T-helper 1 cell (primary cell): ENCODE measurements at places on chromosomes 3 and 15.

GRCh38 chr3:186166491-186167288 is 57.8 kb upstream of the ETV5 start:
- DNase-seq, result no peak

DNA sequence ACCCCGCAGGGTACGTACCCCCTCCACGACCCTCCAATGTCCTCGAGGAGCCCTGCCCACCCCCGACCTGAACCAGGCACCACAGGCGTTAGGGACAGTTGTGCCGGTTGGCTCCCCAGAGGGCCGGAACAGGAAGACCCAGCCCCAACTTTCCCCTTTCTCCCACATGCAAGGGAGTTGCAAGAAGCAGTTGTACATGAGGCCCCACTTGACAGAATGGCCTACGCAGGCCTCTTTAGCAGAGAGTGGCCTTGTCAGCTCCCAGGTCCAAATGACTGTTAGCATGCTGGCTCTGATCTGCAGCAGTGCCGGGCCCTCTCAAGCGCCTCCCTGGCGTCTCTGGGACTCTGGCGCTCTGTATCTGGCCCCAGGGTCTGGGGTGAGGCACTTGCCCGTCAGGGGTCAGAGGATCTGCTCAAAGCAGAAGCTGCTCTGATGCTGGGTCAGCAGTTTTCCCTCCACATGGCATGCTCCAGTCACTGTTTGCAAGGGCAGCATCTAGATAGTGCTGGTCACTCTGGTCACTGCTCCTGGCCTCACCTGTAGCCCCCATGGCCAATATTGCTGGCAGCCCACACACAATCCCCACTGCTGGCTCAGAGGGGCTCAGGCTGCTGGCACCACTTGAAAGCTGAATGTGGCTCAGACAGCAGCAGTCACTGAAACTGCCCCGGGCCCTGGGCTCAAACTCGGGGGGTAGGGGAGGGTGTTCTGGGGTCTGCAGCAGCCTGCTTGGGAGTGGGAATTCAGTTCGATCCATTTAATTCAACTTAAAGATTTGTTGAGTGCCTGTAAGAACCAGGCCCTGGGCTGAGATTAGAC is 254.5 kb downstream of the FAM43A start:
- no peak for DNase-seq

DNA sequence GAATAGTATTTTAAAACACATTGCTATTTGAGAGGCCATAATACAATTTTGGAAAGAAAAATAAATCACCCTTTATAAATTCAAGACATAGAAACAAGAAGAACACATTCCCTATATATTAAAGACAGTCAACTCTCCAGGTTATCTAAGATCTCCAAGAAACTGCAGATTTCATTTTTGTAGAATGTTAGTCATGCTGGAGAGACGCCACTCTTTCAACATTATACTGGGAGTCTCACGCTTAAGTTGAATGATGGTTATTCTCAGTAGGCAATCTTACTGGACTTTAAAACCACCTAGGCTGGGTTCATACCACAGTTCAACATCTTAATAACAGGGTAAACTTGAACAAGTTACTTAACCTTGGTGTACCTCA is 3.6 kb upstream of the CHRM5 start:
- DNase-seq, result no peak

DNA sequence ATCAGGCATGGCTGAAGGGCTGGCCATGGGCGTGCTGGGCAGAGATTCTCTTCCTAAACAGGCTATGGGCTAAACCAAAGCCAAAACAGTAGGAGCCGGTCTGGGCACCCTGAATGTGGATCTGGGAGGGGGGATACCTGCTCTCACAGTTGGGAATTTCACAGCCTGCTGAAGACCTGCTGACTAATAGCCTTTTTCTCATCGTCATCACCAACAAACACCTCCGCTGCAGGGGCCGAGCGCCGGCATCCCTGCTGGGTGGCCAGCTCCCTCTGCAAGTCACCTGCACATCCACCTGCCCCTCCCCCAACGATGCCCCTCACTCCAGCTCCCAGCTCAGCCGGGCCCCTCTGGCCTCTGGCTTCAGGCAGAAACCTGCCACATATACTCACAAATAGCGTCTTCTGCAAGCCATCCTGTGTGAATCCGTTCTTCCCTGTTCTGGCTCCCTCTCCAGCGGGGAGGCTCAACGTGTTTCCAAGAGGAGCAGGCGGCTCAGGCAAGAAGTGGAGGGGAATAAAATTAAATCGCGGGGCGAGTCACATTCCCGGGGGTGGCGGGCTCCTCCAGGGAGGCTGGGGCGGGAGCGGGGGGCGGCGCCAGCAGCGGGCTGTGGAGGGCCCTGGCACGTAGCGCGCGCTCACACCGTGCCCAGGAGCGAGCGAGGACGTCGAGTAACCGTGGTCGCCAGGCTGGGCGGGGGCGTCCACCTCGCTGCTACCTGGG is 466 bp downstream of the IQSEC1 start:
- DNase-seq, result no peak

DNA sequence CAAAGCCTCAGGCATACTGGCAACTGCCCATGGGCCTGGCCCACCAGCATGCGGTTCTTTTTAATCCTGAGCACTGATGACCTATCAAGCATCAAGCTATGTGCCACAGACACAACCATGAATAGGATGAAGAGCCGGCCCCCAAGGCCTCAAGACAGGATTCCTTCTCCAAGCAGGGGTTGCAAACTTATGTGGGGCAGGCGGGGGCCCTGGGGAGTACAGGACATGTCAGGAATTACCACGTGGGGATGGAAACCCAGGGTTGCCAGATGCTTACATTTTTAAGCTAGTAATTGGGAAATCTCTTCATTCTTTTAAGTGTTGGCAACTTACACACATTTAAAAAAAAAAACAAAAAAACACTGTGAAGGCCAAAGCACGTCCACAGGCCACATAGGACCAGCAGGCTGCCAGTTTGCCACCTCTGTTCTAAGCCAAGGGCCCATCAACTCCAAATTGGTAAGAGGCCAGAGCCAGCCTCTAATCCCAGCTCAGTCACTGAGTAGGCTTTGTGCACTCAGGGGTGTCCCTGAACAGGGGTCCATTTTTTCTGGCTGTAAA is 32.8 kb downstream of the BDH1 start:
- no peak for DNase-seq

DNA sequence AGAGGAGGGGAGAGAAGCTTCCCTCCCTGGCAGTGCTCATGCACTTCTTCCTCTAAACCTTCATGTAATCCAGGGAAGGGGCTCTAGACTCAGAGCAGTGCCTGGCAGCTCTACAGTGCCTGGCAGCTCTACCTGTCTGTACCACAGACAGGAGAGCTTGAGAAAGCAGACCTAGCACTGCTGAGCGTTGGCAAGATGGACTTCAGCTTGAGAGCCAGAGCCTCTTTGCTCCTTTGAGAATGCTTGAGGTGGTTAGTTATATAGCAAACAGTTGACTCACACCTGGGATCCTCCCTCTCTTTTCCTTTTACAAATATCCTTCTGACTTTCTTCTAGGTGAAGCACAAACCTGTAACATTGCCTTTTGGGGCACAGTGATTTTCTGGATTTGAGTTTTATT is 20.9 kb downstream of the FBXO22 start:
- DNase-seq, result no peak

GRCh38 chr3:42914771-42915515 is 9.0 kb downstream of the ZNF662 start:
- no peak for DNase-seq

- DNase-seq, result no peak
Measured at GRCh38 chr3:10294030-10294586, 1.4 kb upstream of the GHRL start.

DNA sequence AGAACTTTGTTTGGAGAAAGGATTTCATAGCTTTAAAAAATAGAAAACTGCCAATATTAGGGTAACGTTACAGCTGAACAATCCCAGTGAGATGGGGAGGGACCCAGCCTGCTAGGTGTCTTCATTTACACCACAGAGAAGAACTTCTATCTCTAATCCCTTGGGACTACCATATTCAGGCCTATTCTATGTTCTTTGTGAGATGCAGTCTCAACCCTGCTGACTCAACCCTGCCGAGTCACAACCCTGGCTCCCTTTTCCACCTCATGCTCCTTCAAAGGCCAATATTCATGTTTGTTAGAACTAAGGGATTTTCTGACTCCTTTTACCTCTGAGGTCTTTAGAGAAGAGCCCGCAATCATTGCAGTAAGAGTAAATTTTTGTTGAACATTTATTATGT is 350.5 kb downstream of the EPHB1 start:
- no peak for DNase-seq

DNA sequence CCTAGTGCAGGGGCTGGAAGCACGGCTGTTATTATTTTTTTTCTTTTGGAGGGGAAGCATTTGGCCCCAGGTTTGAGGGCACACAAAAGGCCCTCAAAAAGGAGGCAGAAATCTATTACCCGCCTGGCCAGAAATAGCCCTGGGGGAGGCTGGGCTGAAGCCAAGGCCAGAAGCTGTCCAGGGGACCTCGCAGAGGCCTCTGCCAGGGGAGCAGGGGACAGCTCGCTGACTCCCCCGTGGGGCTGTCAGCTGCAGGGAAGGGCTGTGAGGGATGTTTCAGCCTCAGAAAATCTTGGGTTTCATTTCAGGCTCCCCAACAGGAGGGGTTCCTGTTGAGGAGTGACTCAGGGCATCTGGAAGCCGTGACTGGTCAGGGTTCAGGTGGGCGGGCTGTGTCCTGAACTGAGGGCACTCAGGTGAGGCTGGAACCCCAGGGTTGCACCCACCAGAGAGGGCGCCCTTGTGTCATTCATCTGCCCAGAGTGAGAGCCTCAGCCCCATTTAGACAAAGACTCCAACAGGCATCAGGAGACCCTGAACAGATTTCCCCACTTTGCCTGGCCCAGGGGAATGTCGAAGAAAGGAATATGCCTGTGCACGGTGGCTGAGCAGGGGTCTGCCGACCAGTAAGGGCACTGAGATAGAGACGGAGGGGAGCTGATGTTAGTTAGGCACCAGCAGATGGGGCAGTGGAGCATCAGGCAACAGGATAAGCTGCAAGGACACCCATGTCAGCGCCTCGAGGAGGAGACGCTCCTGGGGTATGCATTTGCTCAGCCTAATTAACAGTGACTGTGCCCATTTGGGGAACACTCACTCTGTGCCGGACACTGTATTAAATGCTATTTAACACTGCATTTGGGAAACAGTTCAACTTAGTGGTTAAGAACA is 43.5 kb upstream of the SLC6A11 start:
- DNase-seq, result no peak

- no peak for DNase-seq
Measured at GRCh38 chr3:98817547-98818041, 54.5 kb downstream of the ST3GAL6 start.

- DNase-seq, result peak; percentile 37
Measured at GRCh38 chr3:46378426-46378942, 7.7 kb downstream of the CCR5 start.

DNA sequence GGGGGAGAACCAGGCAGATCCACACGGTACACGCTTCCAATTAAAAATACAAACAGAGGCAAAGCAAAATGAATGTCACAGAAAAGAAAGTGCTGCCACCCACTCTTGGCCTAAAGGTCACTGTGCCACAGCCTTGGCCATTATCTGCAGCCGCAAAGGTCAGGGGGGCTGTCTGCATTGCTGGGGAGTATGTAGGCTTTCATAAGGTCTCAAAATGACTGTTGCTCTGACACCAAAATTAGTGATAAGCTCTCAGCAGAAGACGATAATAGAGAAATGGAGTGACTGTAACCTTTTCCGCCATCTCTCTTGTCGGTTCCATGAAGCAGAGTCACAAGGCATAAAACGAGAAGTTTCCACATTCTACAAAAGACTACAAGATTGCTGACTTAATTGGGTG is 374.2 kb upstream of the ICE2 start:
- no peak for DNase-seq

GRCh38 chr3:54008099-54008498 is 114.3 kb upstream of the CACNA2D3 start:
- DNase-seq, result no peak

DNA sequence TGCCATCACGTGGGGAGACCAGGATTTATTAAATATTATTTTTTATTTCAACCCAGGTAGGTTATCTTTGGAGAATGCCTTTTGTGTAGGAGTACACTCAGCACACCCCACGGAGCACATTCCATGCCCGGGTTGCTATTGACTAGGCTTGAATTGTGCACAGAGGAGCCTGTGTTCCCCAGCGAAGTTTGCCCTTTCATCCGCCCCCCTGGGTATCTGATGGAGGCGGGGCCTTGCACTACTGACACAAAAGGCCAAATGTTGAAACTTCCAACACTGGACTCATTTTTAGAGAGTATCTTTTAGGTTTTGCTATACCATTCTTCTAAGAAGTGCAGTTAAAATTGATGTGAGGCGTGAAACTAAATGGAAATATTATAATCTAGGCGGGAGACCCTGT is 39.3 kb upstream of the PPP4R2 start:
- no peak for DNase-seq

GRCh38 chr3:159260049-159260662 is 458.3 kb downstream of the MFSD1 start:
- DNase-seq, result peak; percentile 22

- no peak for DNase-seq
Measured at GRCh38 chr3:160916472-160916871, 160.4 kb downstream of the PPM1L start.

- DNase-seq, result no peak
Measured at GRCh38 chr3:129398803-129399144, 29.7 kb downstream of the EFCAB12 start.

DNA sequence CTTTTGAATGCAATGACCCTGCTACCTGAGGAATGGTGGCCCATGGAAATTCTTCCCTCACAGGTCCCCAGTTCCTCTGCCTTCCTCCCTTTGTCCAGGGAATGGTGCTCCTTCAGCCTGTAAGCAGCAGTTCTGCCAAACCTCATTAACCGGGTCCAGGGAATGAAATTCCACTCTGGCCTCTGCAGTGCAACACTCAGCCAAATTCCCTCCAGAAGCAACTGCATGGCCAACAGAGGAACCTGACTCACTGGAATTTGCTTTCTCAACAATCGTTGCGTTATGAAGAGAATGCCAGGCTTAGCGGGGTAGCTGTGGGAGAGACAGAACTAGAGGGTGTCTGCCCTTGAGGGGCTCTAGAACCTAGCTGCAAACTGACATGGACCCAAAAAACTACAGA is 449.4 kb upstream of the PROK2 start:
- DNase-seq, result no peak

- no peak for DNase-seq
Measured at GRCh38 chr3:160097478-160097877, 108.8 kb downstream of the IL12A start.

GRCh38 chr3:122353893-122354401 is 28.9 kb downstream of the CSTA start:
- DNase-seq, result no peak

DNA sequence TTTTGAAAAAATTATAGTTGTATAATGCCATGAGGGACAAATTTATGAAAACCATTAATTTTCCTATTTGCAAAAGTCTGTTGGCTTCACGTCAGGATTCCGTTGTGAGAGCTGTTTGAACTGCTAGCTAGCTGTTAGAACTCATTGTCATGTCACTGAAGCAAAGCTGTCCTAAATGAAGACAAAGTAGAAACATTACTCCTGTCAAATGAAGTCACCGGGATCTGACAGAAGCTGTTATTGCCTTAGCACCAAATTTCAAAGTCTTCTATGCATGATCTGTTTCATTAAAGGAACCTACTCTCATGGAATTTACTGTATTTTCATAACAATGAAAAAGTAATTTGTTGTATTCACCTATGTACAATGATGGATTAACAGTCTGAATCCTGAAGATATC is 479.8 kb downstream of the PLOD2 start:
- DNase-seq, result no peak
